Effector memory CD8-positive, alpha-beta T cell (primary cell): ENCODE measurements at places on chromosomes 1 and 21.

DNA sequence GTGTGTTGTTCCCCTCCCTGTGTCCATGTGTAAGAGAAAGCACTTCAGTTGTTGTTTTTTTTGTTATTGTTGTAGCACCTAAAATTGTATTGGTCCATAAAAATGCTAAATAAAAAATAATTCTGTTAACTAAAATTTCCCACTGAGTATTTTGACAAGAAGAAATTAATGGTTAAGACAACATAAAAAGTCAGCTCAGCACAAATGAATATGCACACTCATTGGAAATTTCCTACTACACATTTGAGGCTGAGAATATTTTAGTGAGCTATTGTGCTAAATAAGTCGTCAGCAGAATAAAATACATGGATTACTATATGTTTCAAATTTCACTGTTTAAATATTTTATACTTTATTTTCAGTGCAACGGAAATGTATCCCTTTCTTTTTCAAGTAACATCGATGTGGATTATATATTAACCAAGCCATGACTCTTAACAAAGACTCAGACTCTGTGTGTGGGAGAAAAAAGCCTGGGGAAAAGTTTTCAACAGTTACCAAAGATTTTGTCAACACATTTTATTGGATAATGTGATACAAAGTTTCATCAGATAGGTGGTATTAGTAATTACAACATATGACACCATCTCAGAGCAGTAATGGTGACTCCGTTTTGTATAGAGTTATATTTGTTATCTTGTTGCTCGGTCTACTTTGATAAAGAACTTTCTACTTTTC, 63.4 kb downstream of the LYPLAL1 start:
- no peak for DNase-seq

DNA sequence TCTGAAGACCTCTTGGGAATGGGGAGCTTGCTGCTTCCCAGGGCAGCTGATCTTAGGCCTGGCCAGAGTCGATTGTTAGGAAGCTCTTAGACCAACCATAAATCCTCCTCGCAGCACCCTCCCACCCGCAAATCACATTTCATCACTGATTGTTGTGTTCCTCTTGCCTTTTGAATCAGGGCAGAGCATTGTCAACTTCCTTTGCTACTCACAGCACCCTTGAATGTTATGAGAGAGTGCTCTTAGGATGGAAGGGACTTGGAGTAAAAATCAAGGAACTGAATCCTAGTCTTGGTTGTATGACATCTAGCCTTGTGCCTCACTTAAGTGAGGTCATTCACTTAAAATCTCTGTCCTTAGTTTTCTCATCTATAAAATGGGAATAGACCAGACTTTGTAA, 3.0 kb downstream of the VASH2 start:
- no peak for DNase-seq

- DNase-seq: no peak
Measured at GRCh38 chr1:9270290-9270883, 22.3 kb upstream of the SPSB1 start.

- DNase-seq: no peak
Measured at GRCh38 chr1:223611936-223612335, 53.6 kb downstream of the CAPN8 start.

- DNase-seq: no peak
Measured at GRCh38 chr1:230814949-230815692, 53.2 kb downstream of the C1orf198 start.

GRCh38 chr1:66278260-66279021, 255.5 kb upstream of the SGIP1 start:
- no peak for DNase-seq

- no peak for DNase-seq
Measured at GRCh38 chr1:201737352-201738060, 91.5 kb upstream of the IPO9 start.

- DNase-seq: peak; percentile 25
Measured at GRCh38 chr1:204507317-204508105, 8.7 kb upstream of the MDM4 start.
